ENCODE measurements at places on chromosomes 12 and 14.

DNA sequence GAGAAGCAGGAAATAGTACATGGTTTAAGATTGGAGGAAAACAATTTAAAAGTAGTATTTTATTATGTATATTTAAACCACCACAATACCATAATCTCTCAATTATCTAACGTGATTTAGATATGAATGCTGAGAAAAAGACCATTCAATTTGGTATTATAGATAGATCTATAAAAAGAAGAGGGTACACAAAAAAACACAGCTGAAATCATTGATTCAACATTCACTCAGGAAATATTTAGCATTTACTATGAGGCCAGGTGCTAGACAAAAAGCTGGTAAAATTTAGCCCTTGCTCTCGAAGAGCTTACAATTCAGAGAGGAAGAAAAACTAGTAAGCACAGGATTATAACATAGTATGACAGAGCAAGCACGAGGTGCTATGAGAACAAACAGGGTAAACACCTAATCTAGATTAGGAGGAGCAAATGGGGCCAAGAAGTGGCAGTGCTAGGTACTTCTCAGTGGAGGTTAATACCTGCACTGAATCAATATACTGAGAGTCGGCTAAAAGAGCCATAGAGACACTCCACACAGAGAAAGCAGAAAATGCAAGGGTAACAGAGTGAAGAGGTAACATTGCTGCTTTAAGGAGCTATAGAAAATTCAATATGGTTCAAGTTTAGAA lies 27.6 kb downstream of the TRIP11 start:
- no peak for DNase-seq

GRCh38 chr12:104736307-104736706 lies 221.8 kb downstream of the SLC41A2 start:
- no peak for DNase-seq

GRCh38 chr14:105398726-105399465 lies 558 bp downstream of the TEX22 start:
- peak; percentile 19 for DNase-seq

- no peak for DNase-seq
Measured at GRCh38 chr14:61435563-61436337, 114.4 kb downstream of the PRKCH start.

DNA sequence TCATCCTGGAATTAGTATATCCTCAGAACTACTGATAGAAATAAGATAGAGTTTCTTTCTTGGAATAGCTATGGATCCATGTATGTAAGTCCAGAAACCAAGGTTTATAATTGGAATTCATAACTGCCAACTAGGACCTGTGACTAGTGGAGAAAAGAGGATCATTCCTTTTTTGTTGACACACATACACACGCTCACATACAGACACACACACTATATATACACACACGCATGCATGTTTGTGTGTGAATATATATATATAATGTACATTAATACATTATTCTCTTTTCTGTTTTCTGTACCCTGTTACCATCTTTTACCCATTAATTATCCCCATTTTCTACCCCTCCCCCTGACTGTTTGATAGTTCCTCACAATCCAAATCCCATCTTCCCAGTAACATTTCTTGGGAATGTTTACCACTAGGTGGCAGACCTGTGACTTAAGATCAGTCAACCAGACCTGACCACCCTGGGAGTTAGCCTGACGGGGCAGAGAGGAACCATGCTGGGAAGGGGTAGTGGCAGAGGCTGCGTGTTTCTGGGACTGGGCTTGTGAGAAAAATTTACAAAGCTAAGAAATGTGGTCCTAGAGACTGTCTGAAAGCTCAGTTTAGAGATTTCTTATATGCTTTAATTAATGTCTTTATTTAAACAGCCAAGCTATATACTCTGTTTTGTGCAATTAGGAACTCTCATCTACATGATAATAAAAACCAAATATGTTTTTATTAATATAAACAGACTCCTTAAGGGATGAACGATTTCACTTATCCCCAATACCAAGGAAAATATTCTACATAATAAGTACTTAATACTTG lies 308.0 kb downstream of the PPFIA2 start:
- peak; percentile 5 for DNase-seq

GRCh38 chr12:83665634-83666218 lies 979.0 kb downstream of the TMTC2 start:
- no peak for DNase-seq

GRCh38 chr12:117113231-117113630 lies 14.0 kb upstream of the TESC start:
- no peak for DNase-seq

DNA sequence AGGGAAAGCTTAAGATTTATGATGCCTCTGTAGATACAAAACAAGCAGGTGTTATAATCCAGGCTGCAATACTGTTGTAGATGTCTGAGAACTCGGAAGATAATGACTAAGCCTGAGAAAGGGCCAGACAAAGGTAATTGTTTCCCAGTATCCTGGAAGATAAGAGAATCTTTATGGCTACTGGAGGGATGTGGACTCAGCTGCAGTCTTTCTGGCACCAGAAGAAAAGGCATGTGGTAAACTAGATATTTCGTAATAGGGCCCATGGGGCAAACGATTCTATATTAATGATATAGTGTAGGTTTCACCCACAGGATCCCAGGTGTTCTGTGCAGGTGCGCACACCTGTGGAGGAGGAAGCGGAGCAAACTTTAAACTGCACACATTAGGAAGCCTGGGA lies 9.2 kb upstream of the APOLD1 start:
- no peak for DNase-seq

GRCh38 chr12:62164036-62164435 lies 96.2 kb upstream of the USP15 start:
- no peak for DNase-seq

- no peak for DNase-seq
Measured at GRCh38 chr12:26271889-26272492, 76.6 kb downstream of the SSPN start.

- DNase-seq: peak; percentile 58
Measured at GRCh38 chr12:92971859-92972524, 42.9 kb upstream of the EEA1 start.

DNA sequence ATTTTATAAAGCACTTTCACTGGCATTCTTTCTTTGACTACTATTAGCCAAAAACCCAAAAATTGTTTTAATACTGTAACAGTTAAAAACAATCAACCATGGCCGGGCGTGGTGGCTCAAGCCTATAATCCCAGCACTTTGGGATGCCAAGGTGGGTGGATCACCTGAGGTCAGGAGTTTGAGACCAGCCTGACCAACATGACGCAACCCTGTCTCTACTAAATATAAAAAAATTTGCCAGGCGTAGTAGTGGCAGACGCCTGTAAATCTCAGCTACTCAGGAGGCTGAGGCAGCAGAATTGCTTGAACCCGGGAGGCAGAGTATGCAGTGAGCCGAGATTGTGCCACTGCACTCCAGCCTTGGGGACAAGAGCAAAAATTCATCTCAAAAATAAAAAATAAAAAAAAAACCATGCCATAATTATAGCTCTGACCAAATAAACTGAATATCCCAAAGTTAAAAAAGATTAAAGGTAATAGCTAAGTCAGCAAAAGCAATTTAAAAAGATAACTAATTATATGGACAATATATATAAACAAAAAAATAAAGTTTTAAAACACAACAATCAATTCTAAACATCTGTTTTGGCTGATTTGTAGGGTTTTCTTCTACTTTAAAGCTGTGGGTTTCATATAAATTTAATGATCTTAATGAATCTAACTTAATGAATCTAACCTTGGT lies 10.0 kb downstream of the SINHCAF start:
- no peak for DNase-seq

DNA sequence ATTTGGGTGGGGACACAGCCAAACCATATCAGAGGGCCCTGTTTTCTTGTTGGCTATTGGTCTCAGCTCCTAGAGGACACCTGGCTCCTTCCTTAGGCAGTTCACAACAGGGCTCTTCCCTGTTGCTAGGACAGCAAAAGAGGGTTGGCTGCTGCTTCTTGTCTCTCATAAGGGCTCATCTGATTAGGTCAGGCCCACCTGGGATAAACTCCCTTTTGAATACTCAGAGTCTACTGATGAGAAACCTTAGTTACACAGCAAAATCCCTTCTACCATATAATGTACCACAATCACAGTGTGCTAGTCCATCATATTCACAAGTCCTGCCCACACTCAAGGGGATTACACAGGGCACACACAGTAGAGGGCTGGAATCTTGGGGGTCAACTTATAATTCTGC lies 49.7 kb downstream of the PPM1H start:
- DNase-seq: no peak

GRCh38 chr12:110266980-110267620 lies 13.9 kb upstream of the ATP2A2 start:
- DNase-seq: peak; percentile 39

DNA sequence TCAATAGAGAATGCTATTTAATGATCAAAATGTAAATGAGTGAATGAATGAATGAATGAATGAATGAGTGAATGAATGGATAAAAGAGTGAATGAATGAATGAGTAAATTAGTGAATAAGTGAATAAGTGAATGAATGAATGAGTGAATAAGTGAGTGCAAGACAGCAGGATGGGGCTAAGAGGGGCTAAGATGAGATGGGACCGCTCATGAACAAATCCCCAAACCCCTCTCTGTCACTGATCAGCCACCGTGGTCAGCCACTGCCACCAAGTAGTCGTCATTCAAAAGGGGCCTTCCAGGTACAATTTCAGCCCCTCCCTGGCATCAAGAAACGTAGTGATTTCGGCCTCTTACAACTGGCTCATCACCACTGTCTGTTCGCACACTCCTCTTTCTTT lies 79.2 kb downstream of the BCL11B start:
- no peak for DNase-seq

GRCh38 chr14:76413962-76414600 lies 38.1 kb downstream of the ESRRB start:
- DNase-seq: no peak

- no peak for DNase-seq
Measured at GRCh38 chr12:120142231-120142877, 25.8 kb upstream of the RAB35 start.

GRCh38 chr14:99668307-99669295 lies 15.5 kb upstream of the CYP46A1 start:
- no peak for DNase-seq

GRCh38 chr12:127925971-127926370 lies 341.0 kb upstream of the TMEM132C start:
- DNase-seq: no peak

GRCh38 chr14:89504602-89505313 lies 87.7 kb upstream of the FOXN3 start:
- DNase-seq: peak; percentile 87

DNA sequence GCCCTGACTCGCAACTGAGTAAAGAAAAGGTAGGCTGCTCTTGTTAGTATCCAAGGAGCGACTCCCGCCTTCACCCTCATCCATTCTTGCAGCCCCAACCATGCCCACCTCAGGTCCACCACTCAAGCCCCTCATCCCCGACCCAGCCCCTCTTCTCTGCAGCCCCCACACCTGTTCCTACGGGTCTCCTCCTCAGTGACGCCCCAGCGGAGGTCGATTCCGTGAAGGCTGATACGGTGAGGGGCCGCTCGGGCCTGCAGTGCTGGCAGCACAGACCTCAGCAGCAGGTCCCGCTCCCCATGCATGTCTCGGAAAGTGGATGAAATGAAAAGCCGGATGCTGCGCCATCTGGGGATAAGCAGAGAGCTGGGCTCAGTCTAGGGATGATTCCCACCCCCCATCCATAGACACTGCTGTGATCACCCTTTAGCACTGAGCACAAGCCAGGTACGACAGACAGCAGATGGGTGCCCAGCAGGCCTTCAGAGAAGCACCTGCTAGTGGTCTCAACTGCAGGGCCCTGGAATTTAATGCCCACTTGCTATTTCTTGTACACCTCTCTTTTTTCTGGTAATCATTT lies 26.9 kb downstream of the TEP1 start:
- DNase-seq: no peak

- DNase-seq: no peak
Measured at GRCh38 chr12:77980782-77981181, 150.1 kb downstream of the NAV3 start.

DNA sequence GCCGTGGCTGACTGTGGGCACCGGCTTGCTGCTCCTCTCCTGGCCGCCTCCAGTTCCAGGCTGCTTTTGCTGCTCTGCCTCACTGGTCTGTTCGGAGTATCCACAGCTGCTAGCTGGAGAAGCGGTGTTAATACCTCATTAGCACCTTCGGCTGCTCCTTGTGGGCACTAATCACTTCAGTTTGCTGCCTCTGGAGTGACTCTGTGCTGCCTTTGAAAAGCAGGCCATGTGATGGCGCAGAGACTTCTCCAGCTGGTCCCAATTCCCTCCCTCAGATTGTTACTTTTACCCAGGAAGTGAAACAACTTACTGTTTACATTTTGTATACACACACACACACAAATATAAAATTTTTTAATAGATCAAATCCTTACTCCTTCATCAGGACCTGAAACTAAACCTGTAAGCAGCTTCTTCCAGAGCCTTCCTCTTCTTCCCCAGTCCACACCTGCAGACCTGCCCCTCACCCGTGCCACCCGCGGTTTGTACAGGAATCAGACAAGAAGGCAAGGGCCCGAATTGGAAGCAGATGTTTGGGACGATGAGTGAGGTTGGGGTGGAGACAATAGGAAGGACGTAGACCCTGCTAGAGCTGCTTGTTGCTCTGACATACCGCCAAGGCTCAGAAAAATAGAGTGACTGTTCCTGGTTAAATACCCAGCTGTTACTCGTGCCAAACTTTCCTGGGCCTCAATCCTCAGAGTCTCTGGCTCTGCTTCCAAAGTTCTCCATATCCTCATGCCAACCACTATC lies 41.5 kb upstream of the LTBP2 start:
- DNase-seq: no peak

DNA sequence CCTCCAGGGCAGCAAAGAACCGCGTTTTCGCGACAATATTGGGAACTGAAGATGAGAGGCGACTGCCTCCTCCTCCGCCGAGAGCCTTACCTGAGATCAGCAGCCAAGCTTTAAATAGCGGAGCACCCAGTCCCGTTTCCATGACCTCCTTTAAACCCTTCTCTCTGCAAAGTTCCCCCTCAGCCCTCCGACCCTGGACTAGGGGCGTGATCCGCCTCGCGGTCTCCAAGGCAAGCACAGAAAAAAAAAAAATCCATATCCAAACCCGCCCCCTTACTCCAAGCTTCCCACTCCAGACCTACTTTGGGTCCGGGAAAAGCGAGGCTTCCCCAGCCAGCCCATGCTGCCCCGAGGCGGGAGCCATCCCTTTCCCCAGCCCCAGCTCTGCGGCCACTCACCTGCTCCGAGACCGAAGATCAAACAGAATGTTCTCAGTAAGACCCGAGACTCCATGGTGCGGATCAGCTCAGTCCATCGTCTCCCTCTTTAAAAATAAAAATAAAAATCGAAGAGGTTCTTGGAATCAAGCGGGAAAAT lies 630 bp downstream of the NELL2 start:
- no peak for DNase-seq

- DNase-seq: no peak
Measured at GRCh38 chr12:62021808-62022207, 238.4 kb upstream of the USP15 start.

DNA sequence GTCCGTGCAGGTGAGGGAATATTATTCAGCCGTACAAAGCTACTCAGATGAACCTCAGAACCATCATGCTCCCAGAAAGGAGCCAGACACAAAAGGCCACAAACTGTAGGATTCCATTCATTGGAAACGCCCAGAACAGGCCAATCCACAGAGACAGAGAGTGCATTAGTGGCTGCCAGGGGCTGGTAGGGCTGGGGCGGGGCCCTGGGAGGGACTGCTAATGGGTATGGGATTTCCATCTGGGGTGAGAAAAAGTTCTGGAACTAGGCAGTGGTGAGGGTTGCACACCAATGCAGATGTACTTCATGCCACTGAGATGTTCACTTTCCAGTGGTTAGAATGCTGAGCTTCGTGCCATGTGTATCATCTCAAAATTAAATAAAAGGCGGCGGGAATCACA lies 101.1 kb downstream of the RFLNA start:
- DNase-seq: no peak

- no peak for DNase-seq
Measured at GRCh38 chr12:43981726-43982125, 145.8 kb downstream of the TMEM117 start.

GRCh38 chr12:70177631-70178030 lies 65.6 kb upstream of the CNOT2 start:
- no peak for DNase-seq

All from inflammatory macrophage (primary cell).